ENCODE measurements at places on chromosomes 6 and 20.

DNA sequence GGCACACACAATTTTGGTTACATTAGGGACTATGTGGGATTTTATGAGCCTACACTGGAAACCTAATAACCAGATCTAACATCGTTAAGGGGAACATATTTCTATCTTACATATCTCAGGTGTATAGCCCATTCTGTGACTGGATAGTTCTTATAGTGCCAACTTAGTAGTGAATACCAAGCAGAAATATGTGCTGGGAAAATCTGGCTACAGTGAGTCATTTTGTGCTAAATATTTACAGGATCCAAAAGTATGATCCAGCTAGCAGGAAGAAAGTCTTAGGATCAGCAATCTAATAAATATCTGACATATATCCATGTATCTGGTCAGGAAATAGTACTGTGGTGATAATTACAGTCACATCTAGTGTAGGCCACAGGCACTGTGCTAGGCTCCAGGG lies 94.6 kb upstream of the INSM1 start:
- DNase-seq, result no peak

DNA sequence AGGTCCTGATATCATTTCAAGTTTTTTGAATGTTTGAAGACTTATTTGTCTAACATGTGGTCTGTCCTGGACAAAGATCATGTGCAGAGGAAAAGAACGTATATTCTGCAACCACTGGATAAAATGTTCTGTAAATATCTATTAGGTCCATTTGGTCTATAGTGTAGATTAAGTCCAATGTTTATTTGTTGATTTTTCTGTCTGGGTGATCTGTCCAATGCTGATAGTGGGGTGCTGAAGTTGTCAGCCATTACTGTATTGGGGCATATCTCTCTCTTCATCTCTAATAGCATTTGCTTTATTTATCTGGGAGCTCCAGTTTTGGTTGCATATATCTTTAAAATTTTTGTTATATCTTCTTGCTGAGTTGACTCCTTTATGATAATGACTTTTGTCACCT lies 258.4 kb upstream of the CITED2 start:
- no peak for DNase-seq

- DNase-seq, result no peak
Measured at GRCh38 chr20:46724343-46724959, 15.0 kb downstream of the SLC2A10 start.

GRCh38 chr6:100103931-100104330 lies 109.9 kb upstream of the MCHR2 start:
- no peak for DNase-seq

GRCh38 chr6:118597636-118598035 lies 49.5 kb downstream of the PLN start:
- no peak for DNase-seq

DNA sequence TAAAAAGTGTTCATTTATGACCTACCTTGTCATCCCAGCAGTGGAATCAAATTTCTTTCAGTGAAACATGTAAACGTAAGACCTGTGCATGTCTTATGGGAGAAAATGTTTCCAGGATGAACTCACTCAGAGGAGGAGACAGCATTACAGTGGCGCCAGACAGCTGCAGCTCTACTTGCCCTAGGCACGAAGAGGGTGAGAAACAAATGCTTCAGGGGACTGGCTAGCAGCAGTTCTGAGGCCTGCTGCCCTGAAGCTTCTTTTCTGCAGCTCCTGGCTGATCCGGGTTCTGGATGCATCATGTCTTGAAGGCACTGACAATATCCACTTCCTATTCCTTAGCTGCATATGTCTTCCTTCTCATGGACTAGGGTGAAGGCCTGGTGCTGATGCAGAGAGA lies 120.2 kb downstream of the QRSL1 start:
- DNase-seq, result no peak

GRCh38 chr6:21665110-21665391 lies 71.5 kb downstream of the SOX4 start:
- no peak for DNase-seq

All from left ventricle myocardium inferior (tissue), 1 donor.